ENCODE measurements at places on chromosomes 2 and 18.

GRCh38 chr2:215418064-215418963 lies 17.6 kb downstream of the FN1 start:
- DNase-seq: no peak

DNA sequence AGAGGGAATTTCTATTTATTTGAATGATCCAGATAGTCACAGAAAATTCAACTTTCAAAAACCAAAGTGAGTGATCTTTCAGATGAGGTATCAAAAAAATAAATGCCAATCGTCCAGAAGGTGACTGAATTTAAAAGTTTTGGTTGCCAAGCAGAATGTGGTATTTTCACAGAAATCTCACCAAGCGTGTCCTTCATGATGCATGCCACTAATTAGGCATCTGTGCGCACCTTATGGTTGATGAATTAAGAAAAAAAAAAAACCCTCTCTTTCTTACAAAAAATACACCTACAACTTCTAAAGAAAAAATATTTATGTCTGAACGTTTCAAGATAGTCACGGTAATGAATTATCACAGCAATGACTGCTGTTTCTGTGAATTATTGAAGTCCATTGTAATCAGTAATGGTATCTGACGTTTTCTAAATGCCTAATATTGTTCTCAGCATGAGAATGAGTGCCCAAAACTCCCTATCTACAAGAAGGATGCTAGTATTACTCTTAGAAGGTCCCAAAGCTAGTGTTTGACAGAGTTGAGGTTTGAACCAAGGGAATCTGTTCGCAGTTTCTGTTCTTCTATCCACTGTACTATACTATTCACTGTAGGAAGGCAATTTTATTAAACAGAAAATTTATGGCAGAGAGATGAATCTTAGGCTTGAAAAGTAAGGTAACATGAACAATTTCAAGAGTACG lies 219.6 kb upstream of the NETO1 start:
- no peak for DNase-seq

GRCh38 chr2:229048134-229048533 lies 223.0 kb downstream of the PID1 start:
- no peak for DNase-seq

DNA sequence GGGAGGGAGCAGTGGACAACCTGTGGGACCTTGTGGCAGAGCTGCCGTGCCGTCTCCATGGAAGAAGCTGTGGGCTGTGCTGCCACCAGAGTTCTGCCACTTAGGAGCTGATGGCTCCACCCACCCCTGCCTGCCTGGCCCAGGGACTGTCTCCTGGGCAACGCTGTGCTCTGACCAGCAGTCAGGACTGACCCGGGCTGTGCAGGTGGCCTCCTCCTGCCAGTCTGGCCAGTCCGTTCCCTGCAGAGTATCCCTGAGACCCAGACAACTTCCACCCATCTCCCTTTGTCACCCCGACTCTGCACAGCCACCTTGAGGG lies 12.8 kb downstream of the ASIC4 start:
- DNase-seq: no peak

- DNase-seq: no peak
Observed at GRCh38 chr2:208031608-208032019, 6.3 kb upstream of the PLEKHM3 start.

DNA sequence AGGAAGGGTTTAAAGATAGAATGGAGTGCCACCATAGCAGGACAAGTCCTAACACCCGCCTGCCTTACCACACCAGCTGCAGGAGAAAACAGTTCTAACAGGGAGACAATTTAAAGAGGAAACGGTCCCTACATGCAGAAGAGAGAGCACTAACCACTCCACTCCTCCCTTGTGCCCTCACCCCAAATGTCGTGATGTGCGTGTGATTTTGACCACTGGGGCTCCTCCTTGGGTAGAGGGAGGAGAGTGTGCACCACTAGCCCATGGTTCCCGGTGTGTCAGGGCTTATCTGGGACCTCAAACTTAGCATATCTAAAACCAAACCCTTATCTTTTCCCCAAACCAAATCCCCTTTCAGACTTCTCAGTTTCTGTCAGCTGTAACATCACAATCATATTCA lies 105.5 kb upstream of the CCDC68 start:
- DNase-seq: no peak

DNA sequence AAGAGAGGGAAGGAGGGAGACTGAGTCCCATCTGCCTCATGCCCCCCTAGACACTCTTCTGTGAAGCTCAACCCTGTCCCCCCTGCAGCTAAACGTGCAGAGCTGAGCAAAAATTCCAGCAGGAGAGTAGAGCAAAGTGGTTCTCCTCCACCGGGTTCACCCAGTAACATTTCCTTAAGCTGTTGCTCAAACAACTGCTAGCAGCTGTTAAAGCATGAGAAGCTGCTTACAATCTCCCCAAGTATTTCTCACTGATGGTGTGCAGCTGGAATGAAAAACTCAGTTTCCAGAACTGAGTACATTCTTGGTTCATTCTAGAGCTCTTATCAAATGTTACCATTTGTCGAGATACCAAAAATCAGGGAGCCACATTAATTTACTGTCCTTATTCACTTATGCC lies 92.3 kb downstream of the STK39 start:
- no peak for DNase-seq

- no peak for DNase-seq
Observed at GRCh38 chr2:125408874-125409538, 1247.0 kb upstream of the GYPC start.

DNA sequence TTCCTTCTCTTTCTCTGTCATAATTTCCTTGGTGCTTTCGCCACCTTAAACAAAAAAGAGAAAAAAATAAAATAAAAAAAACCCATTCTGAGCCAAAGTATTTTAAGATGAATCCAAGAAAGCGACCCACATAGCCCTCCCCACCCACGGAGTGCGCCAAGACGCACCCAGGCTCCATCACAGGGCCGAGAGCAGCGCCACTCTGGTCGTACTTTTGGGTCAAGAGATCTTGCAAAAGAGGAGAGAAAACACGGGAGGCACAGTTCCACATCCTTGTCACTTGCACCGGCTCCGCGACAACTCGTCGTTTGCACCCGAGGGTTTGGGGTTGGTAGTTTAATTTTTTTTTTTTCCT lies 1.8 kb upstream of the SP9 start:
- DNase-seq: no peak

GRCh38 chr2:81324046-81324445 lies 1019.5 kb upstream of the LRRTM1 start:
- DNase-seq: peak; percentile 49

- DNase-seq: no peak
Observed at GRCh38 chr2:160968183-160968582, 192.0 kb upstream of the TANK start.

DNA sequence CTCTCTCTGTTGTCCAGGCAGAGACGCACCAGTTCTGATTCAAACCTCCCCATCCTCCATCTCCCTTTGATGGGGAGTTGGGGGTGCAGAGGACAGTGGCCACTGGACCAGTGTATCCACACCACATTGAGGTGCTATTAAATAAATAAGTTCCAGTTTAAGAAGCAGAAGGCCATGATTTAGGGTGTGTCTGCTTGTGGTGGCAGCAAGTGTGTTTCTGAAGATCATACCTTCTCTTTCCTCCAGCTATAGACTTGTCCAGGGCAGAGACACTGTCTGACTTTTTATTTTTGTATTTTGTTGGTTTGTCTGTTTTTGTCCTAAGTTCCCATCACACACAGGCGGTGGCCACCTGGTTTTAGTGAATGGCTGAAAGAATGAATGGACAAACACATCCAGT lies 16.5 kb upstream of the INO80C start:
- DNase-seq: no peak

DNA sequence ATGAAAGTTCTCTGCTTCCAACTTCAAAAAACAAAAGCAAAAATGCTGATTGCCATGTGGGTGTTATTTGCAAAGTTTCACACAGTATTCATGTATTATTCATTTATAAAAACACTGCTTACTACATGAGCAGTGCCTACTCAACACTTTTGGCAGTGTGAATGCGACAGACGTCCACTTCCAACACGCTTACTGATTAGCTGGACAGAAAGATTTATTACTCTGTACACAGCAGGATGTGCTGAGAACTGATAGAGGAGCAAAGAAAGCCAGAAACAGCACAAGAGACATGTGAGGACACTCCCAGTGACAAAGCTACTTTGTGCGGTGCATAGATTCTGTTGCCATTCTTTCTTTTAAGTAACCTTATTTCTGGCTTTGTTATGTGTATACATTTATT lies 258.8 kb downstream of the DLGAP1 start:
- no peak for DNase-seq

- peak; percentile 7 for DNase-seq
Observed at GRCh38 chr2:21123473-21124393, at the start of gene TDRD15. TSS of gene TDRD15 (plus strand) at chr2:21123968. CDS start at chr2:21137468, 13,500 bp downstream.

GRCh38 chr18:31162825-31163435 lies at the start of gene DSC1:
TSS of gene DSC1 (minus strand) at chr18:31162856. CDS start at chr18:31162594, 262 bp downstream.
- DNase-seq: peak; percentile 4

DNA sequence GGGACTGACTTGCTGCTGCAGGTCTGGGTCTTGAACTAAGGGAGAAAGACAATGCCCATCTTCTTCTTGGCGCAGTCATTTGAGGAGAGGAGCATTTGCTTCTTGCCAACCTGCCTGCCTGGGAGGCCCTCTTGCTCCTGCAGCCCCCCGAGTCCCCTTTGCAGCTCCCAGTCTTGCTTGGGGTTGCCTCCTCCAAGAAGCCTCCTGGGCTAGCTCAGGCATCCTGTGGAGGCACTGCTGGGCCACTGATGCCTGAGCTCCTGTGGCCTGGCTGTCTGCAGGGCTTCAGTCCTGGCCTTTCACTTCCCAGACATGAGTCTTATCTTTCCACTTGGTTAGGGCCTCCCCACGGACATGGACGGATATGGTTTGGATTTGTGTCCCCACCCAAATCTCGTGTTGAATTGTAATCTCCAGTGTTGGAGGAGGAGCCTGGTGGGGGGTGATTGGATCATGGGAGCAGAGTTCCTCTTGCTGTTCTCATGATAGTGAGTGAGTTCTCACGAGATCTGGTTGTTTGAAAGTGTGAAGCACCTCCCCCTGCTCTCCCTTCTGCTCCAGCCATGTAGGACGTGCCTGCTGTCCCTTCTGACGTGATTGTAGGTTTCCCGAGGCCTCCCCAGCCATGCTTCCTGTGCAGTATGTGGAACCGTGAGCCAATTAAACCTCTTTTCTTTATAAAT lies 17.3 kb downstream of the HPCAL1 start:
- no peak for DNase-seq

DNA sequence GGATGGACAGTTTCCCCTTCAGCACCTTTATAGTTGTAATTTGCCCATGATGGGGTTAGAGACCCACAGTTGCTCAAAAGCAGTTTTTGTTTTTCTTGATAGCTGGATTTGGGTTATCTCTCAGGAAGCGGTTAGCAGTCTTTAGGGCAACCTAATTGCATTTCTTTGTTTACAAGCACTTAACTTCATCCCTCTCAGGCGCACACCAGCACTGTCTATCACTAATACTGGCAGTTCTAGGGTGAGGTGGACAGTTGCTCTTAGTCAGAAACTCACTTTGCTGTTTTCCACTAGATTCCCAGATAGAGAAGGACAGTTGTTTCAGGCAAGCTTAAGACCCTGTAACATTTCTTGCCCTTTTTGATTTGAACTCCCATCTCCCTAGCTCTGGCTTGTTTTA lies 146.0 kb downstream of the AGAP1 start:
- no peak for DNase-seq

GRCh38 chr2:192150166-192150565 lies 44.6 kb downstream of the TMEFF2 start:
- peak; percentile 10 for DNase-seq

DNA sequence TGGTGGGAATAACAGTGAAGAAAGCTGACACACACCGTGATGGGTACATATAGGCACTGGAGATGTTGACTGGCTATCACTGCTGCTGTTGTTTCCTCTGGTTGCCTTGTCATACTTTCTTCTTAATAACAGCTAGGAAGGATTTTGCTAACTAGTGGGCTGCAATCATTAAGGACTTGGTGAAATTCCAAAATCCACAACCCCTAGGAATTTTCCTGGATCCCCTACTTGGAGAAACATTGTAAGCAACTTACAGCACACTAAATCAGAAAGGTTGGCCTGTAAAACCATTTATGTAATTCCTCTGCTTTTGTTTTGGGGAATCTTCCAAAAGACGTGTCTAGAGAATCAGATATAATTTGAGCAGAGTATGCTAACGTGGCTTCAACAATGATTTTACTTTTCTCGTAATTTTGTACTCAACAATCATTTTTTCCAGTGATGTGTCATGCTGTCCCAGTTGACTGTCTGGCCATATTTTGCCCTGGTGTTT lies 8.0 kb upstream of the COL3A1 start:
- no peak for DNase-seq

GRCh38 chr2:102696463-102696862 lies 65.4 kb upstream of the TMEM182 start:
- DNase-seq: no peak

- no peak for DNase-seq
Observed at GRCh38 chr2:241891988-241892298, 22.4 kb downstream of the RTP5 start.

GRCh38 chr2:169091761-169092519 lies 22.6 kb downstream of the DHRS9 start:
- no peak for DNase-seq

DNA sequence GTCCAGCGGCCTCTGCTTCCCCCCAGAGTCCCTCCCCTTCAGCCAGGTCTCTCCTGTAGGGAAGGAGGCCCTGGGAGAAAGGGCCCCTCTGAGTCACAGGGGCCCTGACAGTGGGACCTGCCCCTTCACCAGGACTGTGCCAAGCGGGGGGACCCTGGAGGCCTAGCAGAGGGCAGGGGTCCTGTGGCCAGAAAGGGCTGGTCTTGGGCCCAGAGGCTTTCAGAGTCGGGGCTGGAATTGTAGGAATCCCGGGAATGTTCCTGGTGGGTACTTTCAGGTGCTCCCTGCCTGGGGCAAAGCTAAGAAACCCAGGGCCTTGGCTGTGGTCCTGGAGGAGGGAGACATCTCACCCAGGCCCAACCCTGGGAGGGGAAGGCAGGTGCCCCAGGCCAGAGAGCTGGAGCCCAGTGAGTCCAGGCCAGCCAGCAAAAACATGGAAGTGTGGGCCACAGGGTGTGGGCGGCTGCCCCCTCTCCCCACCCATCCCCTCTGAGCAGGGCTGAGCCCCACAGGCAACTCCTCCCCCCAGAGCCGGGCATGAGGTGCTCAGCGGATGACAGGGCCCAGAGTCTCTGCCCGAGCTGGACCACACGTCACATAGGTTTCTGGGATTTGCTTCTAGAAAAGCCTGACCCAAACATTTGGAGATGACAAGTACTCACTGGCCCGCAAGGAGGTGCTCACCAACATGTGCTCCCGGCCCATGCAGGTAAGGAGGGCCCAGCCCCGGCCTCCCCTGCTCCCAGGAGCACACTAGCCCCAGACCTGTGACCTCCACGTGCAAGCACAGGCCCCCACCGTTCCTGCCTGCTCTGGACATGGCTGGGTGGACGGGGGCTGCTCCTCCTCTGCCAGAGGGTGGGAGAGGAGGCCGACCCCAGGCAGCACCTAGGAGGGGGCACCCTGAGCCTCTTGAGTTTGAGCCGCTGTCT lies 48.2 kb upstream of the ALPP start:
- DNase-seq: no peak

- peak; percentile 54 for DNase-seq
Observed at GRCh38 chr2:27407798-27408491, 1.4 kb downstream of the PPM1G start.

All from hematopoietic multipotent progenitor cell treated with erythropoietin and hydrocortisone succinate and interleukin-3 and kit ligand, for 6 days (in vitro differentiated cells).